HCEC 1CT (cell line): ENCODE measurements at places on chromosomes 1 and 21.

- DNase-seq: no peak
Measured at GRCh38 chr1:171137580-171137979, 46.9 kb downstream of the FMO3 start.

- no peak for DNase-seq
Measured at GRCh38 chr1:54580856-54581550, 33.0 kb downstream of the ACOT11 start.

GRCh38 chr1:78303620-78304019 is 187.2 kb upstream of the PTGFR start:
- peak; percentile 93 for DNase-seq

DNA sequence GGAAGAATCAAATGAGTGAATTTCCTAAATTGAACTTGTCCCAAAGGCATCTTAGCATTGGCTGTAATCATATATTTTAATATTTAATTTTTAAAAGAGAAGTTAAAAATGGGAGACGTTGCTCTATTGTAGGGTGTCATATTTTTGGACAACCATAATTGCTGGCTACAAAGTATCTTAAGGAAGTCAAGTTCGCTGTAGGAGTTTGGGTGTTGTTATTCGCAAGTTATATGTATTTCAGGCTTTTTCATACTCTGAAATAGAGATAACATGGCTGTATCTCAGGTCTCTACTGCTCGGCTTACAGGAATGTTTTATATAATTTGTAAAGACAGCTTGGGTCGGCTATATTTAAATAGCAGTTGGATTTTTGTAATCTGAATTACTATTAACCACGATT is 852 bp downstream of the TMEM50A start:
- no peak for DNase-seq

GRCh38 chr1:237282208-237282783 is 240.3 kb downstream of the RYR2 start:
- DNase-seq: no peak

- no peak for DNase-seq
Measured at GRCh38 chr1:202004711-202005110, 5.7 kb upstream of the ELF3 start.

GRCh38 chr21:32476661-32477423 is 64.3 kb downstream of the EVA1C start:
- DNase-seq: no peak

DNA sequence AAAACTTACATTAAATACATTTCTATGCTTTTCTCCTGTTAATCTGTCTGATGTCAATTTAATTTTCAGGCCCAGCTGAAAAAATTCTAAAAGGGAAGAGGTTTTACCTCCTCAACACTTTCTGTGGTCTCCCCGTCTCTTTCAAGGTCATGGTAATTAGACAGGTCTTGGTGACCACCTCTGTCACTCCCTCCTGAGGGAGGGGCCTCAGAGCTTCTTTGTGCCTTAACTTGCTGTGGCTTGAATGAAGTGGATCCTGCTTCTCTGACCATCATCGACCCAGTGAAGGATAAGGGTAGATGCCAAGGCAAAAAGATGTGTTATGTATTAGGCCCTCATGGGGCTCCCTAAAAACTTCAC is 40.8 kb upstream of the OSBPL9 start:
- no peak for DNase-seq

DNA sequence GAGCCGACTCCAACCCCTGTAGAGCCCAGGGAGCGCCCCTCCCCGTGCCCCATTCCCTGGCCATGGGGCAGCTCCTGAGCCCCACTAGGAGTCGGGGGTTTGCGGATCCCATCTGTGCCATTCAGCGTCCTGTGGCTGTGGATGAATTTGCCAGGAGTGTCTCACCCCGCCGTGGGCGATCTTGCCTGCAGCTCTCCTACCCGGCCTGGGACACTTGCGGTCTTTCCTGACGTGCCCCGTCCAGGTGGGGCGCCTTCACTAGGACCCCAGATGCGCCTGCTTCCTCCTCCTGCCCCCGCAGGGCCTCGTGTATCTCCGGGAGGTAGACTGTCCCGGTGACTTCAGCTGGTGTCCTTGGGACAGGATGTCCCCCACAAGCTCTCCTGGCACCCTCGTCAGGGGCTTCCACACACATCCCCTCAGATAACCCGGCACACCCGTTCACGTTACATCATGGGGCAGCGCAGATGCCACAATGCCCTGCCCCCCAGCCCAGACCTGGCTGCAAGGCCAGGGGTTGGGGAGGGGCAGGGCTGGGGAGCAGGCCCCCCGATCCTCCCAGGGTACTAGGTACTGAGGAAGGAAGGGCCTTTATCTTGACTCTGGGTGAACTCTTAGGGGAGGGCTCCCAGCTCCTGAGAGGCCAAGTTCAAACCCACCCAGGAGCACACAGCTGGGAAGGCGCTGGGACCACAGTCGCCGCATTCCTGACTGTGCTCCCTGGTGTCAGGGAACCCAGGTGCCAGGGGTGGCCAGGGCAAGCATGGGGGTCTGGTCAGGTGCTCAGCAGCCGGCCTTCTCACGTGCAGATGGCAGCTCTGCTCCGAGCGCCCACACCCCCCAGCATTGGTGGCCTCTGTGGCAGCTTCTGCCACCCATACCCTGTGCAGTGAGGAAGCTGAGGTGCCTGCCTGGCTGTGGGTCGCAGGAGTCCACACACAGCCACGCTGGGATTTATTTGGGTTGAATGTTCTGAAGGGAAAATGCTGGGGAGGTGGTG is 53.4 kb upstream of the COL6A1 start:
- no peak for DNase-seq
